ENCODE measurements at places on chromosomes 5 and 9.

DNA sequence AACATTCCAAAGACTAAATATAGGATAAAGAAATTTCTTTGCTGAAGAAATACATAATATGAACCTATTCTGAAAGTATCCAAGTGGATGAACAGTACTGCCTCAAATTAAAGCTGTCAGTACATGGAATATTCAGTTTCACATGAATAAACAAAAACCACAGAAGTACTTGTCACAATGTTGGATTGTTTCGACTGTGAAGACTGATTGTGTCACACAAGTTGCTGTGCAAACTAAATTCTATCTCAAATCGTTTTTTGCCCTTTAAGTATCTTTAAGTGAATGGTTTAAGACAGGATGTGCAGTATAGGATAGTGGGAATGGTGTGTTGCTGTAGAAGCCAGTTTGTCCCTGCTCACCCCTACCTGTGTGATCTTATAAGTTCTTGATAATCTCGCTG is 137.4 kb upstream of the OTULINL start:
- no peak for DNase-seq

GRCh38 chr5:85663708-85664031 is 954.1 kb upstream of the COX7C start:
- no peak for DNase-seq

- no peak for DNase-seq
Observed at GRCh38 chr5:107431998-107432397, 238.7 kb downstream of the EFNA5 start.

DNA sequence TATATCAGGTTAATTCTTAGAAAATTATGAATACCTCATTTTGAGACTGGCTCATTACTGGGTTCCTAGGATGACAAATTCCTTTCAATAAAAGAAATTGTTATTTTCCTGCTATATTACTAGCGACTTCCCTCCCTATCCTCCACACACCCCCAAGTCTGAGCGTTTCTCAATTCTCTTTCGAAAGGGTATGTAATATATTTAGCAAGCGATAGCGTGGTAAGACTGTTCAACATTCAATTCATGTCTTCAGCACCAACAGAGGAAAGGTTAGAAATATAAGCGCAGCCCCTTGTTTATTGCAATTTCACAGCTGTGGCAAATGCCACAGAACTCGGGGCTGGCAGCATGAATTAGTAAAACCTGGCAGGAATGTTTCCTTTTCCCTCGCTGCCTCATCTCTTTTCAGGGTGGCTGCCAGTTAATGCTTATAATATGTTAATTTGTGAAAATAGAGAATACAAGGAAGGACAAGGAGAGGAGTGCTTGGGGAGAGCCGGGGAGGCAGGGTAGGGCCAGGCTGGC is 152.7 kb upstream of the TBCA start:
- no peak for DNase-seq

DNA sequence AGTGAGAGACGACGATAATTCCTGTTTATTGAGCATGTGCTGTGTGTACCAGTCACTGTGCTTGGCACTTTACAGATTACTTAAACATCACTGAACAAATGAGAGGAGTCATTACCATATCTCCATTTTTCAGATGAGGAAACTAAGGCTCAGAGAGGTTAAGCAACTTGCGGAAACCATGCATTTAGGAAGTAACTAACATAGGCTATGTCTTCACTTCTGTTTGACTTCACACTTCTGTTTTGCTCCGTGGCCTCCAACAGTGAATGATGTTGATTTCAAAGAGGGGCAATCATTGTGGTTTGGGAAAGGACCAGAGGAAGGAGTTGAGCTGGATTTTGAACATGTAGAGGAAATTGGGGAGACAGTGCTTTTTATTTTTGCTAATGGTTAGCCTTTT is 16.7 kb downstream of the GCNT1 start:
- DNase-seq: no peak

DNA sequence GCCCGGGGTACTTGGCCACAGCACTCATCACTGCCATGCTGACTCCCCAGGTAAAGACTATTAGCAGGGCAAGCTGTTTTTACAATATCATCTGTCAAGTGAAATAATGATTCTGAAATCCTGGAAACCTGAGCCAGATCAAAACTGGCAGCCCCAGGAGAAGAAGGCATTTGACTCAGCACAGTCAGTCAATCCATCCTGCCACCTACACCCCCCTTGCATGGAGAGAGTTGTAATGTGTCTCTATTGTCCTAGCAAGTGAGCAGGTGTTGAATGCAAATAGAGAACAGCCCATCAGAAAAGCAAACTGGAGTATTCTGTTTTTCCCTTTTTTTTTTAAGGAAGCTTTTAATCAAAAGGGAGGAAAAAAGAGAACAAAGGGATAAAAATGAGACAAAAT is 291.2 kb downstream of the BRINP1 start:
- DNase-seq: no peak

DNA sequence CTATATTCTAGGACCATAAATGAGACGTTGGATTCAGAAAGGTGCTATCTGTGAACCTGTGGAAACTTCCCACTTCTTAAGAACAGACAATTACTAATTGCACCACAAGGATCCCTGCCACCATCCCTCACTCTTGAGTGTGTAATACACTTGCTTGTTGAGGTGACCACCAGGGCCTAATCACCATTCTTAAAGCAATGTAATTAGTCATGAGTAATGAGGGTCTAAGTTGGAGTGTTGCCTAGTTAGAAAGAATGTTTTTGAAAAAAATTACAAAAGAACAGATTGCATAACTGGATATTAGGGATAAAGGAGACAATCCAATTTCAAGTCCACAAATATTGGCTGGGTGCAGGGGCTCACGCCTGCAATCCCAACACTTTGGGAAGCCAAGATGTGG is 56.9 kb upstream of the TRIO start:
- no peak for DNase-seq

DNA sequence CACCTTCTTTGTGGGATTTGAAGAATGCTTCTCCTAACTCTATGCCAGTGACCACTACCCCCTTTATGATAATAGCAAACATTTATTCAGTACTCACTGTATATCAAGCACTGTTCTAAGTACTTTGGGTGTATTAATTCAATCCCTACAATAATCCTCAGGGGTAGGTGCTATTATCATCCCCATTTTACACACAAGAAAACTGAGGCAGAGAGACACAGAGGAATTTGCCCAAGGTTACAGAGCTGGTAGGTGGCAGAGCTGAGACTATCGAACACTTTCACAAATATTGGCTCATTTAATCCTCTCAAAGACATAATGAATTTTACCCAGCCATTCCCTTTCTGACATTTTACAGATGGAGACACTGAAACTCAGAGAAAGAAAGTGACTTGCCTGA is 9.8 kb upstream of the LARP1 start:
- no peak for DNase-seq

- DNase-seq: no peak
Observed at GRCh38 chr9:122453677-122454135, 24.0 kb downstream of the OR1J1 start.

- DNase-seq: no peak
Observed at GRCh38 chr5:100584069-100584468, 48.9 kb downstream of the FAM174A start.

- DNase-seq: no peak
Observed at GRCh38 chr9:132749306-132749705, 79.0 kb downstream of the GTF3C4 start.

DNA sequence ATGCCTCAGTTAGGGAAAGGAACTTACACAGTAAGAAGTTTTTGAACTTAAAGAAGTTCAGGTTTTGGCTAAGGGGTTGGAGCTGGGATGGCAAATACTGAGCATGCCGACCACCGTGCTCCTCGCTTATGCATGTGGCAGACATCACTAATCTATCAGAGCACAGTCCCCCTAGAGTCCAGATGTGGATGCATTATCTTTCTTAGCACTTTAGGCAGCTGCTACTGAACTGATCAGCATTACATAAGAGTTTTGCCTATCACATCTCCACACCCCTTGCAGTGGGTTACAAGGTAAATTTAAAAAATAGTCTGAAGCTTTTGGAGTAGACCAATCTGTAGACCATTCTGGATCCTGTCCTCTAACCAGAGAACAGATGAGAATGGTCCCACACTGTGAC is 22.4 kb downstream of the MACIR start:
- no peak for DNase-seq

GRCh38 chr9:99419070-99419469 is 197.0 kb downstream of the SEC61B start:
- no peak for DNase-seq

GRCh38 chr5:88882276-88883038 is 527 bp downstream of the MEF2C start:
- DNase-seq: no peak

DNA sequence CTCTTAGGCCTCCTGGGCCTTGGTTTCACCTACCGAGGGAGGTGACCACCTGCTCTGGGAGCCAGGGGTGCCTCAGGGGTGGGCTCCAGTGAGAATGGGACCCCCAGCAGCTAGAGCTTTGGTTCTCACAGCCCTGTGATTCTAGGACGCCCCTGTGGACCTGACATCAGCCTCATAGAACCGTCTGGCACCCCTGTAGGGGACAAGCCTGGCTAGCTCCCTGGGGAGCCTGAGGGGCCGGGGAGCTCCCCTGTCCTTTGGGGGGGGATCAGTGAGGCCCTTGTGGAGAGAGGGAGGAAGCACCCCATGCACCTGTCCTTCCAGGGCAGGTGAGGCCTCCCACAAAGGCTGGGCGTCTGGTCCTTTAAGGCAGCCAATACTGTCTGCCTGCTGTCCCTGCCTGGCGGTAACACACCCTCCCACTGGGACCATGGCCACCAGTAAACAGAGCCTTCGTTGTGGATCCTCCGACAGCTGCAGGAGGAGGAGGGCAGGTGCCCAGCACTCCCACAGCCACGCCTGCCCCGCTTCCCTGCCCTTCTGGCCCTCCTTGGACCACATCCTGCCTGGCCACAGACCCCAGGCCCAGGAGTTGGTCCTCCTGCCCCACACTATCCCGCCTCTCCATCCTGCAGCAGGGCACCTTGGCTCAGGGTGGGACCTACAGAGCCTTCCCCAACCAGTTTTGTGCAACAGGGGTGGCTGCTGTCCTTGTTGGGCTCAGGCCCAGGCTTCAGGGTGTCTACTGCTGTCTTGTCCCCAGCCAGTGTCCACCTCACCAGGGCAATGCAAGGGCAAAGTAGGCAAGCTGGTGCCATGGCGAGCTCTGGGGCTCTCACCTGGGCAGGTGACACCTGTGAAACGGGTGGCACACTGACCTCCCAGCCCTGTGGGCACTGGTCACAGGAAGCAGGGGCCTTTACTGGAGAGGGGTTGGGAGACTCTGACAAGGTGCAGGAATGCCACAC is 3.0 kb upstream of the TUBB4B start:
- DNase-seq: no peak

GRCh38 chr9:73980754-73981153 is 516.4 kb upstream of the RORB start:
- no peak for DNase-seq

- DNase-seq: no peak
Observed at GRCh38 chr9:35962126-35962906, 4.4 kb upstream of the OR2S2 start.

DNA sequence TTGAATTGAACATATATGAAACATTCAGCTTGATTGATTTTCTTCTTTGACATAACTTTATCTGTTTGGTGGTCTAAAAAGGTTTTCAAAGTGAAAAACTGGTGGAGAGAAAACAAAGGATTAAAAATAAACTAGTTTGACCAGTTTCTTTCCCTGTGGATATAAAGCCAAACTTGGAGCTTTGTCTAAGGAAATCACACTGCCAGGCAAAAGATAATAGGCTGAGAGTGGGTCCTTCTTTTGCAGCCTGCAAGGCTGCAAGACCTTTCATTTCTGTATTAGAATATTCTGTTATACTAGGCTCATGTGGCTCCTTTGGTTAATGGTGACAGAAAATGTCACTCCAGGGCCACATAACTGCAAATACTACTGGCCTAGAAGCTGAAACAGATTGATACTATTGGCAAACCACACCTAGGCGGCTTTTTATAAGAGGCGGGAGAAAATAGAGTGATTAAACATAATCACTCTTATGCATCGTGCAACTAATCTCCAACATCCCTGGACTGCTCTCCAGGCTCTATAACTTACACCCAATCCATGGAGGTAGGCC is 129.1 kb upstream of the ZNF462 start:
- no peak for DNase-seq

DNA sequence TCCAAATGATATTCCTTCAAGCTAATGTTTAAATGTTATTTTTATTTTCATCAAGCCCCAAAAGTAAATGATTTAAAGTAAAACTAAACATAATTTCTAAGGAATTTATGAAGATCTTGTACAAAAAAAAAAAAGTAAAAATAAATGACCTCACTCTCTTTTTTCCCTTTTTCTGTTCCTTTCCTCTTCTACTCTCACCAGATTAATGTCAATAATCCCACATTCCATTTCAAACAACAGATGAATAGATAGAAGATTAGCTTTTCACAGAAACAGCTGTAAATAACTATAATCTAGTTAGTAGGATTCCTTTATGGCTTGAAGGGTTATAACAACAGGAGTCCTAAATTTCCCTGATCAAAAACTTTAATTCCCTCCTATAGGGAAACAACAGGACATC is 88.1 kb downstream of the EFNA5 start:
- DNase-seq: no peak

- no peak for DNase-seq
Observed at GRCh38 chr5:141354900-141355469, at the start of gene PCDHGA4. PCDHGA4 (plus strand) TSS chr5:141355021; CDS start chr5:141355108, 87 bp downstream.

DNA sequence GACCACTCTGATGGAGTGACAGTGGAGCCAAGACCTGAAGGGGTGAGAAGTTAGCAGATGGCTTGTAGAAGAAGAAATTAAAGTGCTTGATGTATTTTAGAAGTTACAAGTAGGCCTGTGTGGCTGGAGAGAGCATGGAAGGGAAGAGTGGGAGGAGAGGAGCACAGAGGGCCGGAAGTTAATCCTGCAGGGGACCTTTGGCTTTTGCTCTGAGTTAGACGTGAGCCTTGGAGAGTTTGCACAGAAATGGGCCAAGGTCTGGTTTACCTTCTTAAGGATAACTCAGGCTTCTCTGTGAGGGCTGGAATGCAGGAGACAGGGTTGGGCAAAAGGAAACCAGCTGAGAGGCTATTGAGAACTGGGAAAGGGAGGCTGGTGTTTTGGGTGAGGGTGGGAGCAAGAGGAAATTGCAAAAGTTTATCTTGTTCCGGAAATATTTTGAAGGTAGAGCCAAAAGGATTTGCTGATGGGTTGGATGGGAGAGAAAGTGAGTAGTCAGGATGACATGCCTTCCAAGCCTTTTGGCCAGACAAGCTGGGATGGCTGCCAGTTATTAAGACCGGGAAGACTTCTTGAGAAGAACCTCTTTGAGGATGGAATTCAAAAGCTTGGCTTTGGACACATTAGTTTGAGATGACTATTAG is 17.5 kb upstream of the F2RL1 start:
- DNase-seq: no peak

DNA sequence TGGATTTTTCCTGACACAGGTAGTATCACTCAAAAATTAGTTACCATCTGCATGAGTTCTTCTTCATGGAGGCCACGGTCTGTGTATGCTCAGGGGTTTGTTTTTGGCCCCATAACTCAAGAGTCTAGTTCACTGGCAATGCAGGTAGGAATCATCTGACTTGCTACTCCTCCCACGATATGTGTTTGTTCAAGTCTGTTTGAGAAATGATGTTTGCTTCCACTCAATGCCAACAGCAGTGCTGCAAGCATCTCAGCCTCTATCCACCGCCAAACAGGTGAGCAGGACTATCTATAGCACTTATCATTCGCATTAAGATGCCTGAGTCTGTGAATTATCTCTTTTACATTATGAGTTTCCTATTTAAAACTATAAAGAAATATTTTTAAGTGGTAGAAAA is 264.8 kb upstream of the PTGER4 start:
- DNase-seq: no peak

- no peak for DNase-seq
Observed at GRCh38 chr5:98793223-98793622, 19.8 kb downstream of the RGMB start.

All from activated naive CD4-positive, alpha-beta T cell (primary cell).